Right cardiac atrium (tissue), 5 donors: ENCODE measurements at places on chromosomes 1 and 21.

- no peak for DNase-seq
Observed at GRCh38 chr1:24551290-24551959, 4.5 kb upstream of the NCMAP start.

DNA sequence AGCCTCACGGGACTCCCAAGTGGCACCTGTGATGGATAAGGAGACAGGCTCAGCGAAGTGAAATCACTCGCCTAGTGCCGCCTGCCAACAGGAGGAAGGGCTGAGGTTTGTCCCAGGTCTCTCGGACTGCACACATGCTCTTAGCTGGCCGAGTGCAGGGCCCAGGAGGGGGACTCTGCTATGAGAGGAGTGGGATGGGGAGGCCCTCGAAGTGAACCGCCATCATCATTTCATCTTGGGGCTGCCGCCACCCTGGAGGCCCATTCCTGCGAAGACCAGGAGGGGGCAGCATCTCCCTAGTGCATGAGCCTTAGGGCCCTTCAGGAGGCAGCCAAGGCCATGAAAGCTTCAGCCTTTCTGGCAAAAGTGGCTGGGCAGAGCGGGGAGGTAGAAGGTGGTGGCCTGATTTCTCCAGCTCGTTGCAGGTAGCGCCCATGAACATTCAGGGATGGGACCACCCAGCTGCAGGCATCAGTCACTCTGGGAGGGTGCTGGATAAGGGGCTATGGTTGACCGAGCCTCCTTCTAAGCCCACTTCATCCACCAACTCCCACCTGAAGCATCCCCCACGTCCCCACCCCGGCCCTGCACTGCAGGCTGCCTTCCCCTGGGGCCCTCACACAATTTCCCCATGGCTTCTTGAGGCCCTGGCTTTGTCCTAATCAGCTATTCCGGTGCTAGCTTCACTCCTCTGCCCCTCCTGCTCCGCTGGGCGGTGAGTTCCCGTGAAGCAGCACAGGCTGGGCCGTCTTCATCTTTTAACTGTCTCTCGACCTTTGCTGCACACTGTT lies 17.2 kb upstream of the RASSF5 start:
- DNase-seq: peak; percentile 76

- no peak for DNase-seq
Observed at GRCh38 chr1:153936011-153936802, 10.3 kb downstream of the DENND4B start.

DNA sequence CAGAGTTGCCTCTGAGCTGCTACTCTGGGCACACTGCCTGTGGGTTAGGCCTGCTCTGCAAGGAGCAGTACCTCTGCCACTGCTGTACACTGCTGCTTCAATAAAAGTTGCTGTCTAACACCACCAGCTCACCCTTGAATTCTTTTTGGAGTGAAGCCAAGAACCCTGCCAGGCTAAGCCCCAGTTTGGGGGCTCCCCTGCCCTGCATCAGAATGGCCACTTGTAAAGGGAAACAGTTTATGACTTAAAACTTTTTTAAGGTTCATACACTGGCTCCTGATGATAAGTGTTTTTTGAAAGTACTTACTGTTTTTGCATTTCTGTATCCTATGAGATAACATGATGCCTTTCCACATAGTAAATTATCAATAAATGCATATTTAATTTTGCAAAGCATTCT lies 310.0 kb downstream of the LMO4 start:
- no peak for DNase-seq

- DNase-seq: no peak
Observed at GRCh38 chr1:41894808-41895483, 23.8 kb downstream of the HIVEP3 start.

DNA sequence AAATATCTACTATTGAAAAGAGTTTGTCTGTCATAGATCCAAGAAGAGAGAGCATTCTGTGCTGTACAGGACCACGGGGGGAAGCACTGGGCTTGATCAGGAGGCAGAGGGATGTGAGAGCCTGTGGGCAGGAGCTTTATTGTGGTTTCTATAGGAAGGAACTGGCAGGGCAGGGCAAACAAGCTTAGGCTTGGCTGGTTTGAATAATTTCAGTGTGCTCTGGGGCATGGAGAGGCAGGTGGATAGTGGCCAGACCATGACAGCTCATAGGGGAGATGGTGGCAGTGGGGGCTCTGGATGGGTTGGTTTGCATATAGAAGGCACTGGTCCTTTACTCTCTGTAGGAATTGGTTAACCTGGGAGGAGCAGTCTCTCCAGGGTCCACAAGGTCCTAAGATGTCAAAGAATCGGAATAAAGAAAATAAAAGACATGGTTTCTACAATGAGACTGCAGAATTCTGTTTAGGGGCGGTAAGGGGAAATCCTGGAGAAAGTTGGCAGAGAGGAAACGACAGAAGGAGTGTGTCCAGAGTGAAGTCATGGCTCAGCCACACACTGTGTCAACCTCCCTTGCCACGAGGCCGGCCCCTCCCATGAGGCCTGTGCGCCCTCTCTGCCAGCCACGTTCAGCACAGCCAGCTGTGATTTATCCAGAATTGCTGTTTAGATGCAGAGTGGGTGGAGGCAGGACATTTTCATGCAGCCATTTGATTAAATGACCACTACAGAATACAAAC lies 81.7 kb upstream of the PGBD5 start:
- peak; percentile 81 for DNase-seq

DNA sequence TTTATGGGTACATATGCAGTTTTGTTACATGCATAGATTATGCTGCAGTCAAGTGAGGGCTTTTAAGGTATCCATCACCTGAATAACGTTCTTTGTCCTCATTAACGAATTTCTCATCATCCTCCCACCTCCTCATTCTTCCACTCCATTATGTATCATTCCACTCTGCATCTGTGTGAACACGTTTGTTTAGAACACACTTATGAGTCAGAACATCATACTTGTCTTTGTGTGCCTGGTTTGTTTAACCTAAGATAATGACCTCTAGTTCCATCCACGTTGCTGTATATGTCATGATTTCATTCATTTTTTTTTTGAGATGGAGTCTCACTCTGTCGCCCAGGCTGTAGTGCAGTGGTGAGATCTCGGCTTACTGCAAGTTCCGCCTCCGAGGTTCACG lies 6.7 kb upstream of the MPC2 start:
- DNase-seq: no peak

GRCh38 chr1:172515927-172516326 lies 17.0 kb upstream of the SUCO start:
- DNase-seq: no peak

DNA sequence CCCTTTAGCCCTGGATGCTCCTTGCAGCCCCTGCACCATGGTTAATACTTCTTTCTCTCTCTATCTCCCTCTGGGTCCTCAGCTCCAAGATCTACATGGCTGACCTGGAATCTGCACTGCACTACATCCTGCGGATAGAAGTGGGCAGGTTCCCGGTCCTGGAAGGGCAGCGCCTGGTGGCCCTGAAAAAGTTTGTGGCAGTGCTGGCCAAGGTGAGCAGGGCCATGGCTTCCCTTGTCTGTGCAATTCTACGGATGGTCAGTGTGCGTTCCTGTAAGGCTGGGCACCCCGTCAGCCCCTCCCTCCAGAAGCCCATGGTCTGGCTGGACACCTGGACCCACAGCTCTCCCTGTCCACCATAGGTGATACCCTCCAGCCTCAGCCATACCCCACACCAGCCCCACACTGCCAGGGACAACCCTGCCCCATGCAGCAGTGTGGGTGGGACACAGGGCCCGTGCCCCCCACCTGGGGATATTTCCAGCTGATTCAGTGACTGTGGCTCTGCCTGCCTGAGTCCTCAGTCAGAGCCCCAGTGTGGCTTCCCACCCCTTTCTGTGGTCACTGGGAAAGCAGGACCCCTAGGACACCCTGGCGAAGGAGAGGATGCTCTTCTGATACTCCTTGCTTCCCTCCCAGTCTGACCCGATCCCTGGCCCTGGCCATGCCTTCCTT lies 31.4 kb downstream of the QSOX1 start:
- DNase-seq: no peak

GRCh38 chr1:56954664-56955063 lies 11.2 kb downstream of the C8B start:
- no peak for DNase-seq
